Fibroblast of upper back skin (primary cell): ENCODE measurements at places on chromosomes 1 and 21.

- peak; percentile 25 for DNase-seq
These were observed 199.1 kb downstream of the DYRK1A start for GRCh38 chr21:37565530-37566223.

DNA sequence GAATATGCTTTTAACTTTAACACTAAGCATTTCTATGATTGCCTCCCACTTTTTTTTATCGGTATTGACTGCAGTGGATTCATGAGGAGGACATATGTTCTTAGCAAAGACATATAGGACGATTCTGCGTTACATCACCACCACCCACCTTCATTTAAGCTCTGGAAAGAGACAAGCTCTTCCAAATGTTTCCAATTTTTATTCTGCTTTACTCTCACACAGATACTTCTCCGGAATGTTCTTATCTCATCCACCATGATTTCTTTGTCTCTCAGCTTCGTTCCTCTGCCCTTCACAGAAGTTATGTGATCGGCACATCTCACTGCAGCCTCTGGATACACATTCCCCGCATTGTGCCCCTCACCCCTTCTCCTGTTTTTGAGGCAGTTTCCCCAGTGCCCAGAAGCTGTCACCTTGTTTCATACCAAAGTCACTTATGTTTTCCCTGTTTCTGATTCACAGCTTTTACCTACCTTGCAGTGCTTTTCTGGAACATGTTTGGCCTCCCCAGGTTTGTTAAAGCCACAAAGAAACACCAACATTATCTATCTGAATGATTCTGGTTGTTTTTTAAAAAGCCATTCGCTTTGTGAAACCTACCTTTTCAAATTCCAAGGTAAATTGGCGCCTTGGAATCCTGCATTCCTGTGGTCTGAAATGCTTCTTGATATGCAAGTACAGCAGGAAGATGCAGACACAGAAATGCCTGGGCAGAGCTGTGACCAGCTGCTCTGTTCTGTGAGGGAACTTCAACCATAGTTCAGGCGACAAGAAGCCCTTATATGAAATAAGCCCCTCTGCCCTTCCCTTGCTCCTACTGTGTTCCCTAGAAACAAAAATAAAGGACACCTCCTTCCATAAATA, 1020.2 kb downstream of the TTLL7 start:
- DNase-seq, result peak; percentile 36

- peak; percentile 95 for DNase-seq
These were observed at the start of gene TGFBR3 for GRCh38 chr1:91885716-91886506. Gene TGFBR3, minus strand, starts transcription at chr1:91886151. Its CDS starts 24,620 bp downstream, at chr1:91861531.

GRCh38 chr1:111515291-111516004, 12.0 kb upstream of the ADORA3 start:
- peak; percentile 41 for DNase-seq

DNA sequence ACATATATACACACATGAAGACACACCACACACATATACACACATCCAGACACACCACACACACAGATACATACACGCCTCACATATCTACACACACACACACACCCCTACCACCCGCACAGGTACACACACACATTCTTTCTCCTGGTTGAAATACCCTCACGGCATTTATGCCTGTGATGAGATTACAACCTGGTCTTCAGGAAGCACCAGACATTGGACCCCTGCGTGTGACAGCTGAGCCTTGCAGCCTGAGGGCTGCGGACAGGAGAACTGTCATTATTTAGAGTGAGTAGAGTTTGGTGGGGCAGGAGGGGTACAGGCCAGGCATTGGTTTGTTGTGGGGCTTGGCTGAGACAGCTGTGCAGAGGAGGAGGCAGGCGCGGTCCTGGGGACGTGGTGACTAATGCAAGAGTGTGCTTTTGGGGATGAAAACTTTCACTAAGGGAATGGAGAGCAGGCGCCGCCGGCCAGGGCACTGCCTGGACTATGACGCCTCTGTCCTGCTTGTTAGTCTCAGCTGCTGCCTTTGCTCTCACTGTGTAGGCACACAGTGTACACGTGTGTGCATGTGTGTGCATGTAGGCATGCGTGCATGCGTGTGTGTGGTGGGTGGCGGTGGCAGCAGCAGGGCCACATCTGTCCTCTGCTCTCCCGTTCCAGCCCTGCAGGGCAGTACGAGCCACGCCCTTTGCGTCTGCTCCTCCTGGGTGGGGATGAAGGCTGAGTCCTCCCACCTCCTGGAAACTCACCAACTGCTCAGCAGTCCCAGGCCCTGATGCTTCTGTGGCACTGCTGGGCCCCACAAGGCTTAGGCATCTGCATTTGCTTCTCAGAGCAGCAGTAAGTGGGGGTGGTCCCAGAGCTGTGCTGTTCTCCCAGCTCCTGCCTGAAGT, 57.6 kb downstream of the SPSB1 start:
- peak; percentile 44 for DNase-seq

DNA sequence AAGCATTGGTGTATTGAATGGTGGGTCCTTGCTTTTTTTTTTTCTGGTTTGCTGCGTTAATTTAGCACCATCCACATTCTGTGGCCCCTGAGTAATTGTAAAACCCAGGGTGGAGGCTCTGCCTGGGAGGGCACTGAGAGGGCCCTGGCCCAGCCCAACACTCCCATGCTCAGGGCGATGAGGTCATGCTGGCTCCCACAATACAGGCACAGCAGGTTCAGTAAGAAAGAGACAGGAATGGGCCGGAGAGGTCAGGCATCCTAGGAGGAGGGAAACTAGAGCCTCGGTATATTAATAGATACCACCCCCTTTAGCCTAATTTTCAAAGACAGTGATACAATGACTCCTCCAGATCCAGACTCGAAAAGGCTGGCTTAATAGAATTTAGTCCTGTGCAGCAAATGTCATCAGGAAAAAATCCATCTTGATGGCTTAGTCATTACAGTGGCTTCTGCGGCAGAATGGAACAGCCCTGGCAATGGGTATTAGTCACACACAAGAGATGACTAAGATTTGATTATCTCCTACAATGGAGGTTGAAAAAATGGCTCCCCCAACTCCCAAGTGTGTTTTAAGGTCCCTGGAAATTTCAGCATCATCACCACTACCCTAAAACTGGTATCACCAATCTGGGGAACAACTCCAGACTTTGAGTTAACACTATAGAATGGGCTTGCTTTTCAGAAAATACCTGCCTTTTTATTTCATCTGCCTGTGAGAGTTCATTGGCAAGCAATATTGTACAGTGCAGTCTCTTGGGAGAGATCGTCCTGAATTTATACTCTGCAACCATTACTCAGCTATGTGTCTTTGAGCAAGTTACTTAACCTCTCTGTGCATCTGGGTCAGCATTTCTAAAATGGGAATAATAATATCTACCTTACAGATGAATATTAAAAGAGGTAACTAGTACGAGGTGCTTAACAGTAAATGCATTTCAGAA, 43.9 kb upstream of the LYST start:
- DNase-seq, result peak; percentile 97

- peak; percentile 7 for DNase-seq
These were observed at the start of gene RIIAD1 for GRCh38 chr1:151720974-151721787. Gene RIIAD1, plus strand, starts transcription at chr1:151721522. Its CDS starts 15 bp downstream, at chr1:151721537.

- DNase-seq, result peak; percentile 99
These were observed 50.6 kb upstream of the LYST start for GRCh38 chr1:235917267-235917811.

- no peak for DNase-seq
These were observed 50.3 kb downstream of the MYSM1 start for GRCh38 chr1:58649555-58649954.

DNA sequence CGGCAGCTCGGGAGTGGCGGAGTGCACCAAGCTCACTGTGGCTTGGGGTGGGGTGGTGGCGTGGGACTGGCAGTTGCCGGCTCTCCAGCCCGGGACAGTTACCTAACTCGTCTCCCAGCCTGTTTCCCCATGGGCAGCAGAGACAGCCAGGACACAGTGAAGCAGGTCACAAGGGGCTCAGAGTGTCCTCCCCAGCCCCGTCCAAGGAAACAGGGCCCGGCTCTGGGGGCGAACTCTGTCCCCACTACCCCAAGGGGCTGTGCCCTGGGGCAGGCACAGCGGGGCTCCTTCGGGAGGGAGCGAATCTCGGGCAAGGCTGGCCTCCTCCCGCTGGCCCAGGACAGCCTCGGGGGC, 759 bp downstream of the GPR157 start:
- DNase-seq, result no peak

- DNase-seq, result no peak
These were observed 12.4 kb upstream of the KCNJ15 start for GRCh38 chr21:38244407-38244787.

GRCh38 chr1:100955322-100955721, 59.4 kb downstream of the SLC30A7 start:
- DNase-seq, result peak; percentile 92

- no peak for DNase-seq
These were observed 92.2 kb downstream of the SLC44A5 start for GRCh38 chr1:75518686-75519085.

DNA sequence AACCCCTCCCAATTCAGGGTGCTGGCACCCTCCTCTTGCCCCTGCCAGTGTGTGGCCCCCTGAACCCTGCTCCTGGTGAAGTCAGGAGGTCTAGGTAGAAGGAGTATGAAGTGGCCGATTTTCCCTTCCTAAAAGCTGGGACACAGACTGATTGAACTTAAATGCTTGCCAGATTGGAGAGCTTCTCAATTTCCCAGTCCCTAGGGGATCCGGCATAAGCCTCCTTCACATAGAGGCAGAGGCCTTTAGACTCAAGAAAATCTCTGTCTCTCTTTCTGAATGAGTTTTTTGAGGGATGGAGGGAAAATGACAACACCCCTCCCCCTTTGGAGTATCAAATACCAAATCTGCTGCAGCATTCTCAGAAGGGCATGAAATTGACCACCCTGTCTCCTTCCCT, 51.5 kb downstream of the SYT2 start:
- no peak for DNase-seq

- no peak for DNase-seq
These were observed 66.2 kb downstream of the TTLL7 start for GRCh38 chr1:83932693-83933092.

DNA sequence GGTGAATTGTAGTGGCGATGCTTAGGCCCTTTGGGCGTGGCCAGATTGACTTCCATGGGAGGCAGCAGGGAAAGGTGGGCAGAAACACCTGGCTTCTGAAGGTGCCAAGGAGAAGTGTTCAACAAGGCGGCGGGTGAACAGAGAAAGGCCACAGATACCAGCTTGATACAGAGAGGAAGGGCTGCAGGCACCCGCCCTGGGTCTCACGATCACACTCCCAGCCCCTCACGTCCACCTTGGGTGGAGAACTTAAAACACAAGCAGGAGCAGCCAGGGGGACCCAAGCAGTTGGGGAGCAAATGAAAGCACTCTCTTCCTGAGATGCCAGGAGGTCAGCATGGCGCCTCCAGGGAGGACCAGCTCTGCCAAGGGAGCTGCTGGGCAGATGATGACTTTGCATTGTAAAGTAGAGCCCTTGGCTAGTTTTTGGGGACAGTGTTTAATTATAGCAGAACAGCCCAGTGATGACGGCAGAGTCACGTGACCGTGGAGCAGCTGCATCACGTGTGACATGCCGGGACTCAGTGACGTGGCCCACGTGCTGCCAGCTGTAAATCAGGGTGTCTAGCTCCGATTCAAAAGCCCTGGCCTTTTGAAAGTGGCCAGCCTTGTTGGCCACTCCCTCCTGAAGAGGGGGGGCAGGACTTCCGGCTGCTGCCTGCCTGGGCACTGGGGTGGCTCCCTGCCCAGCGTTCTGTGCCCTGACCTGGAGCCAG, 19.0 kb downstream of the SLC37A1 start:
- DNase-seq, result no peak

GRCh38 chr1:187744665-187745064, 915.9 kb downstream of the PLA2G4A start:
- no peak for DNase-seq

DNA sequence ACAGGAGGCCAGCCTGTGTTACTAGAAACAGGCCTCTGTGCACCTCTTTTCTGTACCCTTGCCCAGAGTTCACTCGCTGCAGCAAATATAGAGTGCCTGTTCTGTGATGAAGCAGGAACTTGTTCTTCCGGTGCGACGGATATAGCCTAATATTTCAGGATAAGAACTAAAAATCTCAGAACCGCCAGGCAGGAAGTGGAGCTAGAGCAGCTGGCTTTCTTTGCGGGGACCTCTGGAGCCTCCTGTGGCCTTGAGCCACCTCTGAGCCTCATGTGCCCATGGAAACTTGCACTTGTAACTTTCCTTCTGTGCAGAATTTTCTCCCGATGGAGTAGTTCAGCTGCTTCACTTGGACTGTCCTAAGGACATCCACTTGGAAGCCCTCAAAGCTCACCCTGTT, 44.5 kb upstream of the VAMP3 start:
- no peak for DNase-seq

GRCh38 chr1:35726450-35727433, 8.1 kb upstream of the C1orf216 start:
- peak; percentile 66 for DNase-seq

DNA sequence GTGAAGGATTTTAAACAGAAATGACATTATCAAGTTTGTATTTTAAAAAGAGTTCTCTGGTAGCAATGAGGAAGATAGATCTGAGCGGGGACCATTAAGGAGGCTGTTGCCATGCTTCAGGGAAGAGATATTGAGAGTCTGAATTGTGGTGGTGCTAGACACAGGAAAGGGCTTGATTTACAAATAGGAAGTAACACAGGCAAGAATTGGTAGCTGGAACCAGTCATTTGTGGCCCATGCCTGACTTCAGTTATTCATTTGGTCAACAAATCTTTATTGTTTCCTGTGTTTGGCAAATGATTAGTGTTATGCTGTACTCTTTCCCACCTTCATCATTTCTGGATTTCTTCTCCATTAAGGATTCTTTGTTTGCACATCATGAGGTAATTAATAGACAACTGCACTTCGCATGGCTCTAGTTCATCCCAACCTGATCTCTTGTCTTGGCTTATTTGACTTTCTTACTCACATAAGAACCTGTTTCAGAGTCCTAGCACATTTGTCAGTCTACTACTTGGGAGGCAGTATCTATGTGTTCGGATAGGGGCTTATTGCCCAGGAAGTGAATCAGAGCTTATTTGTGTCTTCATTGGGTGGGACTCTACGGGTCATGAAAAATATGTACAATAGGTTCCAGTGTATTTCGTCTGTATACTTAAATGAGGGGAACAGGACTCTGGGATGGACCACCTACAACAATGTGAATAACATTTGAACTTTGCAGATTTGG, 32.3 kb downstream of the EEIG2 start:
- no peak for DNase-seq

DNA sequence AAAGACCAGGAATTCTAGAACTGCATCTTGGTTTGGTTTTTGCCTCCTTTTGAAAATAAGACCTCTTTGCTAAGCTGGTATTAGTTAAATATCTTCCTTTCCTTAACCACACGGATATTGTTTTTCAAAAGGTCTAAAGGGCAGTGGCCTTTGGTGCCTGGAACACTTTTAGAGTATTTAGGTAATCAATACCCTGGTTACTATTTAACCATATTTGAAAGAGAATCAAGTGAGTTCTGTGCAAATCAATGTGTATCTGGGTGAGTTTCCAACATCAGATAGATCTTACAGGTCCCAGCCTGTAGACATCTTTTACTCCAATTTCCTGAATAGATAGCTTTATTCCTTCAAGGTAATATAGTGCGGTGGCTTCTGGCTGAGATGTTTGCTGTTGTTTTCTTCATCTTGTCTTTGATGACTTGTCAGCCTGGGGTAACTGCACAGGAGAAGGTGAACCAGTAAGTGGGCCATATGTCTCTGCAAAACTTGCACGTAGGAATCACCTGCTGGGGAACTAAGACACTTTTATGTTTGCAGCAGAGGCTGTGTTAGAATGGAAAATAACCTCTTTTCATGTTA, at the start of gene C8A:
Gene C8A, plus strand, starts transcription at position 277 of the 579 bp plus-strand sequence. Its CDS starts 105 bp downstream, at position 382.
- DNase-seq, result no peak
